ENCODE measurements at places on chromosomes 16 and 17.

- DNase-seq, result no peak
These were observed 6.4 kb upstream of the FAM83G start for GRCh38 chr17:19010729-19011505.

GRCh38 chr17:80668375-80669148 lies 123.9 kb downstream of the RPTOR start:
- no peak for DNase-seq

GRCh38 chr17:21304091-21304490 lies 19.6 kb downstream of the MAP2K3 start:
- DNase-seq, result no peak

DNA sequence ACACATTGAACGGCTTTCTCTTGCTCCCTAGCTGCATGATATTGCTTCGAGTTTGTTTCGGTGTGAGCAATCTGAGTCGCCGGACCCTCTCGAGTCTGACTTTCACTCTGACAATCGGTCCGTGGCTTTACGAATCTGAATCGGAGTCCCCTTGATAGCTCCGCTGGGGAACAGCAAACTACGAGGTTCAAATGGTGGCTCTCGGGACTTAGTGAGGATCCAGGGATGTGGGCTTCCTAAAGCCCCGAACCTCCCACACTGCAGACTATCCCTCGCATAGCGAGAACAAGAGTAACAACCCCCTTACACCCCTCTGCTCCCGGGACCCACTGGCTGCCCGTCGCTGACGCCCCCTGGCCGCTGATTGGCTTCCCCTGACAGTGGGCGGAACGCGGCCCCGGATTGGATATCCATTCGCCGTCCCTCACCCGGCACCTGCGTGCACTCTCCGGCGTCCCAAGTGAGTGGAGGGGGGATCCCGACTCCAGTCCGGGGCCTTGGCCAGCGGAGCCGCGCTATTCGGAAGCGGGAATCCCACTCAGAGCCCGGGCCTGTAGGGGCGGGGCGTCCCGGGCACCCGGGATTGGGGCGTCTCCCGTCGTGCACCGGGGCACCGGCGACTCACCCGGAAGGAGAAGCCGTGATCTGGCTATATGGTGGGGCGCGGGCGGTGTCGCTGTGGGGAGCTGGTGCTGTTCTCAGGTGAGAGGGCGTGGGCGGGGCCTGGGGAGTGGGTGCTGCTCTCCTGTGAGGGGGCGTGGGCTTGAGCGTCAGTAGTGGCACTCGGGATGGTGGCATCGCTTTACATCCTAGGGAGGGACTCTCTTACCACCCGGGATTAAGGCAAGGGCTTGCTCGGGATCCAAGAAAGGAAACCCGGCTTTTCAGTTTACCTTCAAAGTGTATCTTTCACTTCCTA lies at the start of gene SNX11:
Gene SNX11 (plus strand): TSS at position 630 of the 919 bp plus-strand sequence. CDS start 4,278 bp downstream, outside the sequence.
- DNase-seq, result peak; percentile 88

- no peak for DNase-seq
These were observed 12.3 kb downstream of the DNAH2 start for GRCh38 chr17:7729816-7730215.

DNA sequence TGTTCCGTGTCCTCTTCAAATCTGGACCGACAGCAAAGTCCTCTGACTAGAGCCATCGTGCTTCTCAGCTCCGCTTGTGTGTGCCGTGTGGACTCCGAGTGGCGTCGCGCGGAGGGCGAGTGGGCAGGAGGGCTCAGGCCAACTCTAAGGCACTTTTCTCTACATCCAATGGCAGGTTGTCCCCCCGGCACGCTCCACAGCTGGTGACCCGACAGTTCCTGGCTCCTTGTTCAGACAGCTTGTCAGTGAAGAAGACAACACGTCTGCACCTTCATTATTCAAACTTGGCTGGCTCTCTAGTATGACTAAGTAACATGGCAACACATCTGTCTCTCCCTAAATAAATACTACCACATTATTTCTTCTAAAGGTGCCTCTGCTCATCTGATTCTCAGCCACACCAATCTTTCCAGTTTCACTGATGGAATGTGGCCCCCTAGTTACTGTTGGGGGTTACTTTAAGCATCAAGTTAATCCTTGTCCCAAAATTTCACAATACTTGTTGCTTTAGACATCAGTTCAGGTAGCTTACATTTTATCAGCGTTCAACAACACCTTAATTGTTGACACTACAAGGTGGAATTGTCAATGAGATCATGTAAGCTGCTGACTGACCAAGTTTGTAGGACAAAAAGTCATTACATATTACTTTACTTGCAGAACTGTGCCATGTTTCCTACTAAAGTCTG lies 15.4 kb downstream of the COG1 start:
- no peak for DNase-seq

DNA sequence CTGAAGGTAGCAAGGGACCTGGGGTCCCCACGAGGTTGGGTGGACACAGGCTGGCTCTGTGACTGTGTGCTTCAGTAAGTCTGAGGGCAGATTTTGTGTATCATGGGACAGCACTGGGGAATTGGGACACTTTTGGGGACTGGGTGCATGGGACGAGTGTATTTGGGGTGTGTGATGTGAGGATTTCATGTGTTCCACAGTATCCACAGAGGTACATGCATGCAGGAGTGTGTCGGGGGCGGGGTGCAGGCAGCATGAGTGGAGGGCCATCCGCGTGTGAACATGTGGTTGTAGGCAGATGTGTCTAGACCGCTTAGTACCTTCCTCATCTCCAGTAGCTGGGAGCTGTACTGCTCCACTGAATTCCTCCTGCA lies 1.1 kb upstream of the DLX3 start:
- DNase-seq, result no peak

- DNase-seq, result peak; percentile 72
These were observed 355.3 kb downstream of the TOX3 start for GRCh38 chr16:52191531-52192134.

GRCh38 chr16:84616515-84616914 lies 1.4 kb downstream of the COTL1 start:
- DNase-seq, result no peak

DNA sequence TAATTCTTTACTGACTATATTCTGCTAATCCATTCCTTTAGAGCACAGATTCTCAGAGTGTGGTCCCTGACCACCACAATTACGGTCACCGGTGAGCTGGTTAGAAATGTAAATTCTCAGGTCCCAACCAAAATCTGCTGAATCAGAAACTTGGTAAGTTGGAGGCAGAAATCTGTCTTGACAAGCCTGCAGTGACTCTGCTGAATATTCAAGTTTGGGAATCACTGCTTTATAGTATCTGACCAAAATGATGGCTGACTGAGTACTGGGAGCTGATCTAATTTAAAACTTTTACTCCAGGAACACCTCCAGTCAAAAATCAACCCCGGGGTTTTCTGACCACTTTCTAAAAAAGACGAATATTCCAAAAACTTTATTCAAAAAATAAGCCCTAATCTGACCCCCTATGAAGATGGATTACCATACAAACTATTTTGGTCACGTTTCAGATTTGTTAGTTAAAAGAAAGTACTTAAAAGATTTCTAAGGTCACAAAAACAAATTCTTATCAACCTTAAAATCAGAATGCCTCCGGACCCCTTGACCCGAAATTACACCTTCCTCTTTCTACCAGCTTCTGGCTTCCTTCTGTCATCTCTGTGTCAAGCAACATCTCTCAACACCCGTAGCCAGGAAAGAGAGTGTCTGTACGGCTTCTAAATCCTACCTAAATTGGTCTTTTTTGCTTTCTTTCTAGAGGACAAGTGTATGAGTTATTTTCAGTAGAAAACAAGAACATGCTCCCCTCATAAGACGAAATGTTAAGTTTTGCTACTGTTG lies 38.6 kb downstream of the CREBBP start:
- no peak for DNase-seq

Data from right atrium auricular region (tissue), 2 donors.